GM20000 (cell line): ENCODE measurements at places on chromosomes 3 and 15.

- DNase-seq: no peak
These were observed 143.0 kb upstream of the RGMA start for GRCh38 chr15:93231994-93232393.

GRCh38 chr3:79040091-79040490 is 727.7 kb downstream of the ROBO1 start:
- DNase-seq: no peak

- no peak for DNase-seq
These were observed 214.3 kb downstream of the OXSM start for GRCh38 chr3:26004172-26004571.

- no peak for DNase-seq
These were observed 95.0 kb upstream of the CCDC80 start for GRCh38 chr3:112735926-112736325.

GRCh38 chr15:80464951-80465625 is 60.9 kb downstream of the ARNT2 start:
- no peak for DNase-seq

DNA sequence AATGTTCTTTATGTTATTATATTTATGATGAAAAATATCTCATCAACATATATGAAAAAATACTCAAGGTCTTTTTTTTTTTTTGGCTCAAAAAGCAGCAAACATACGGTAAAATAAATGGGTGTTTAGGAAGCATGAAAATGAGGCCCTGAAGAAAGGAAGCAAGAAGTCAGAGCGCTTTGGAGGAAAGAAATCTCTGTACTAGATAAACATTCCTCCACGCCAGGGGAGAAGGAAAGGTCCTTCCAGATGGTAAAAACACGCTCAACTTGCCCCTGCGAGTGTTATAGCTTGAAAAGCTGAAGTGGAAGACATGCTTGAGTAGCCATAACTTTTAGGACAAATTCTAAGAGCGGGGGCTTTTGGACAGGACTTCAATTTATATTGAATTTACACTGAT is 52.9 kb downstream of the FEM1B start:
- DNase-seq: no peak

- no peak for DNase-seq
These were observed 229.8 kb downstream of the LRTM1 start for GRCh38 chr3:54698054-54698453.

DNA sequence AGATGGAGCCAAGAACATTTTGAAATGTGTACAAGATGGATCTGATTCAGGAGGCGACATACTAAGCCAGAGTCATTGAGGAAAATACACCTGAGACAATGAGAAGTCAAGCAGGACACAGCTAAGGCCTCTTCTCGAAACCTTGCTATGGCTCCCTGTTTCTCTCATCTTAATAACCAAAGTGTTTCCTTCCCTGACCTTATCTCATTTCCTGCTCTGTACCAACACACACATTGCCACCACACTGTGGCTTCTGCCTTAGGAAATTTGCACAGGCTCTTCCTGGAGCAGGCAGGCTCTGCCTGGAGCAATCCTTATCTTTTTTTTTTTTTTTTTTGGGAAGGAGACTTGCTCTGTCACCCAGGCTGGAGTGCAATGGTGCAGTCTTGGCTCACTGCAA is 36.6 kb downstream of the OXSM start:
- no peak for DNase-seq

GRCh38 chr3:84125760-84126159 is 833.0 kb upstream of the CADM2 start:
- DNase-seq: no peak

- no peak for DNase-seq
These were observed 93.8 kb downstream of the NSUN3 start for GRCh38 chr3:94156626-94157025.

GRCh38 chr3:47850564-47851410 is 47.8 kb downstream of the DHX30 start:
- DNase-seq: no peak

DNA sequence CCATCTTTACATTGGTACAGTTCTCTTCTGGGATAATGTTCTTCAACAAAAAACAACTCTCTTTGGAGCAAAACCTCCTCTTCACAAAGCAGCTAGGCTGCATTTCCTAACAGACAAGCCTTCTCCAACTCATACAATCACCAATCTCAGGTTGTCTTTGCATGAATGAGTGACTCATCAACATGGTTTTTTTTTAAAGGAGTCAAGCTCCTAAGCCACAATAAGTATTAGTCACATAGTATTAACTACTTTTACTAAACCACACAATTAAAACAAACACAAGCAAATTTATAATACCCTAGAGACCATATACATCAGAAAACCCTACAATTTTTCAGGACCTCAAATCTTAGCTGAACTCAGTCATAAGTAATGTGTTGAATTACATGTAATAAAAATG is 137.4 kb downstream of the TBC1D5 start:
- no peak for DNase-seq

DNA sequence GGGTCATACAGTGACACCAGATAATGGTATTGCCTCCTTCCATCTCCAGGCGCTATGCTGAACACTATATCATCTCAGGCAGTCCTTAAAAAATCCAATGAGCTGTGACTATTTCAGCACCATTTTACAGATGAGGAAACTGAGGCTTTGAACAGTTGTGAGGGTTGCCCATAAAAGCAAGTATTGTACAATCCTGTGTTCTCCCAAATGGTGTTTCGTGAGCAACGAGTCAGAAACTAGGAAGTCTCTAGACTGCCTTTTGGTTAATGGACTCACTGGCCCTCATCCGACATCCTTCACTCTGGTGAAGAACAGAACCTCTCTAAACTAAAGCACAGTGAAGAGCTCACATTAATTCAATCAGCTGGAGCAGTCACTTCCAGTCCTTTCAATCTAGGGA is 61.8 kb downstream of the ATP8B4 start:
- DNase-seq: no peak

DNA sequence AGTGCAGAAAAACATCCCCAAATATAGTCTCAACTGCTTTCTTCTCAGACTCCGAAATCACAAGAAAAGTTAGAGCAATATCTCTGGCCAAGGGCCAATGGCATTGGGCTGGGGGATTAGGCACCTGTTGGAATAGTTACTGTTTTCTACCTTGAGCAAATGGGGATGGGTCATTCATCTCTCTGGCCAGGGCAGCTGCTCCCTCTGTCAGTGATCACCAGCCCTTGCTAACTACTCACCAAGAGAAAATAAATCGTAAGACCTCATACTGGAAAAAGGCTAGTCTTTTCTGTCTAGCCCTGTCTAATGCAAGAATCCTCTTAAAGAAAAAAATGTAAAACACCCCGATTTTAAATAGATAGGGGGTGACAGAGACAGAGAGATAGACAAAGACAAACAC is 10.9 kb downstream of the CERS3 start:
- no peak for DNase-seq

GRCh38 chr3:45312836-45313493 is 75.4 kb upstream of the LARS2 start:
- DNase-seq: no peak

DNA sequence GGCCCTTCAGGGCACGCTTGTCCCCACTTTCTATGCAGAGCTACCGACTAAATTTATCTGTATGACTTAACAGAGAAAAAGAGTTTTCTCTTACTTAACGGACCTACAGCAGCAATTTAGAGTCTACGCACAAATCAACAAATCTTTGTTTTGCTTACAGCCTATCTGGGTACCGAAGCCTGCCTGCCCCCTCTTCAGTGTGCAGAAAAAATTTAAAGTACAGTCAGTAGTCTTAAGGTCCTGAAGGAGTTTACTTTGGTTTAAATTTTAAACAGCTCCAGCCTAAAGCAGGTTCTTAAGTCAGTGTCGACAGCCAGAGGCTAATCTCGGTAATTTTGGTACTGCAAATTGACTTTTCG is 570 bp downstream of the SACM1L start:
- no peak for DNase-seq

DNA sequence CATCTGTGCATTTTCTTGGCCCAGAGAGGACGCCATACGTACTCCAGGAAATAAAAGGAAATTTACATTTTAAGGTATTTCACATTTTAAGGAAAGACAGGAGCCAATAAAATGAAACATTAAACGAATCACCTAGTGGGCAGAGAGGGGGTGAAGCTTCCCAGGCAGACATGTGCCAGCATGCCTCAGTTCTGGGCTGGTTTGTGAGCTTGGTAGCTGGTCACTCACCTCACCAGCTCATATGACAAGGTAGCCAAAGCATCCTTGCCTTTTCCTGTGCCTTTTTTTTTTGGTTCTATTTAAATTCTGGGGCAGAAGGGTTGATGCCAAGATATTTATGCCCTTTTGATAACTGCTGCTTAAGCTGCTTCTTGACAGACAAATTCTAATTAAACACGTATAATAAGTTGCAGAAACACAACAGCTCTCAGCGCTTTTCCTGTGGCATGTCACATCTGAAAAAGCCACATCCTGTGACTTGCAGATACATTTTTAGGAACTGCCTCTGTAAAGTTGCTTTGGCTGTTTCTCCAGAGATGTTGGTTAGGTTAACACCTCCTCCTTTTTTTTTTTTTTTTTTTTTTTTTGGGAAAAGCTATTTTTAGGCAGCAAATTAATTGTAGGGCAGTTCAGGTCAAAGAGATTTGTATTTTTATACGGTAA is 218.6 kb downstream of the PDCD6IP start:
- DNase-seq: peak; percentile 28

DNA sequence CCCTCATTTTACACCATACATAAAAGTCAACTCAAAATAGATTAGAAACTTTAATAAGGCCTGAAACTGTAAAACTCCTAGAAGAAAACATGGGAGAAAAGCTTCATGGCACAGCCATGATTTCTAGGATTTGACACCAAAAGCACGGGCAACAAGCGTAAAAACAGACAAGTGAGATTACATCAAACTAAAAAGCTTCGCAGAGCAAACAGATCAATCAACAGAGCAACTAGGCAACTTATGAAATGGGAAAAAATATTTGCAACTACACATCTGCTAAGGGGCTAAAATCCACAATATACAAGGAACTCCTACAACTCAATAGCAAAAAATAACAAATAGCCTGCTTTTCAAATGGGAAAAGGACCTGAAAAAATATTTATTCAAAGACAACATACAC is 26.1 kb downstream of the ZNF148 start:
- no peak for DNase-seq

- DNase-seq: no peak
These were observed 13.4 kb downstream of the ITPR1 start for GRCh38 chr3:4506559-4507023.

GRCh38 chr3:33063651-33064051 is 33.3 kb downstream of the GLB1 start:
- DNase-seq: no peak

DNA sequence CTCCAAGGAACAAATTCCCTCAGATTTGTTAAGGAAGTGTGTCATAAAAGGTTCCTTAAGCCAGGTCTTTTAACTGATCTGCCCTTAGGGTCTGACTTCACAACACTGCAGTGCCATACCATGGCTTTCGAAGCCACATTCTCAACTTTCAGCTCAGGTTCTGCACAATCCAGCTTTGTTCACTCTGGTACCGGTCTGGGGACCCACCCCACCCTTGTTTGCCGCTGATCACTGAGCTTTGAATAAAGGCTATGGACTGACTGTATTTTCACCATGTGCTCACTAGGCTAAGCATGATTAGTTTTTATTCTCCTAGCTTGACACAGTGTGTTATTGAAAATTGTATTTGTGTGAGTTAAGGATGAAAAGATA is 15.9 kb downstream of the SNX1 start:
- no peak for DNase-seq

- DNase-seq: no peak
These were observed 1523.8 kb upstream of the CADM2 start for GRCh38 chr3:83434880-83435587.

DNA sequence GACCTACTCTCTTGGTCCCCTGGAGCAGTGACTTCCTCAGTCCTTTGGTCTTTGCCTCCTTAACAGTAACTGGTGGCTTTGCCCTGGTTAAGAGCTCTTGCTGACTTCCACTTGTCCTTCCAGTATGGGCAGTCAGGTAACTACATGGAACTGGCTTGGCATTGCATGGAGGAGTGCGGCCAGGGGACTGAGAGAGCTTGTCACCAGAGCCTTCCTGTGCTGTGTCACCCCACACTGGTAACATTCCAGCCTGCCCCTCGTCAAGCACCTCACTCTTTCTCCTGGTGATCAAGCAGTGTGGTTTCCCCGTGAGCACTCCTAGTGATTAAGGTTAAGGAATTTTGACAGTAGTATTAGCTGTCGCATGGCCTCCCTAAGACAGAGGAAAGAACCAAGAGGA is 19.3 kb upstream of the SNX22 start:
- DNase-seq: no peak

GRCh38 chr3:81743096-81744025 is 18.1 kb downstream of the GBE1 start:
- no peak for DNase-seq

DNA sequence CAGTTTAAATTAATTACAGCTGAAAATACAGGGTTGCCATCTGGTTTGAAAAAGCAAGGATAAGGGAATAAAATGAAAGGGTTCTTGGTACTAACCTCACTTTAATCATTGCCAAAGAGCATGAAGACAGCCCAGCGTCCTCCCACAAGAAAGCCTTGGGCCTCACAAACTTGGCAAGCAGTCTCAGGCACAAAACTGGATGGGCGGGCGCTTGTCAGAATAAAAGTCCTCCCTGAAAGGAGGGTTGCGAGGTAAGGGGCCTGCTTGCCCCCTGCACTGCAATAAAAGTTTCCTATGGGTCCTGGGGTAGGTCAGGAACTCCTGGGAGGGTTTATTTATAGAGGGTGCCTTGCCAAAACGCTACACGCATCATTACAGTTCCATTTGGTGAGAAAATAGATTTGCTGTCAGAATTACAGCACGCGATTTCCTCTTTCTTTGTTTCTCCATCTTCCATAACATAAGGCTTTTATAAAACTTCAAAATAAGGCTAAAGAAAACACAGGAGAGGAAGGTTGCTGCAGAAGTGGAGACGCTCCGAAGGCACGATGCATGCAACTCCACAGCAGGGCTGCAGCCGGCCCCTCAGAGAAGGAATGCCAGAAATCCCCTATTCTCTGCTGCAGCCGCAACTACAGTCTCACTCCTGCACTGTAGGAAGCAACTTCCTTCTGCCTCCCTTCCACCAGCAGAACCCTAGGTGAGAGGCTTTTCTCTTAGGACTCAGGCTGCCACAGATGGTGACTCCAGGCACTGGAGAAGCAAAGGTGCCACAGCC is 61.3 kb downstream of the VGLL4 start:
- DNase-seq: no peak

- DNase-seq: no peak
These were observed 57.1 kb downstream of the DHX30 start for GRCh38 chr3:47859956-47860605.

GRCh38 chr3:68163062-68163461 is 508.6 kb upstream of the SUCLG2 start:
- no peak for DNase-seq

- DNase-seq: peak; percentile 93
These were observed 24.3 kb upstream of the POLG start for GRCh38 chr15:89358755-89359439.

DNA sequence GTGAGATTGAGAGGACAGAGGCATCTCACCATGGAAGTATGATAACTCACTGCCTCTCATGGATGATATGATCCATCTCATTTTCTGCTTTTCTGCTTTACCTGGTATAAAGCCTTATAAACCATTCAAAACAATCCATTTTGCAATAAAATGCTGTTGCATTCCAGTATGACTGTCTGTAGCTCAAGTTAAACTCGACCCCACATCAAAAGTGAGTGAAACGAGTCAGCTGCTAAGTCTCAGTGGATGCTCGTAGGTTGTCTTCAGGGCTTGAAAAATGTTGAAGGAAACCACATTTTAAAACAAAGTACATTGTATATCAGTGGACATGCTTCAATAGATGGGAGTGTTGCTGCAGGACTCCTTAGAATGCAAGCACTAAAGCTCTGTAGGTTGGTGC is 839.0 kb downstream of the TUSC7 start:
- DNase-seq: no peak
